ENCODE measurements at places on chromosomes 11 and 22.
A peak's percentile ranks its signal among the peaks of the same experiment; 100 is the strongest.

GRCh38 chr11:94423507-94423906 lies 22.3 kb upstream of the GPR83 start:
- DNase-seq, result no peak

DNA sequence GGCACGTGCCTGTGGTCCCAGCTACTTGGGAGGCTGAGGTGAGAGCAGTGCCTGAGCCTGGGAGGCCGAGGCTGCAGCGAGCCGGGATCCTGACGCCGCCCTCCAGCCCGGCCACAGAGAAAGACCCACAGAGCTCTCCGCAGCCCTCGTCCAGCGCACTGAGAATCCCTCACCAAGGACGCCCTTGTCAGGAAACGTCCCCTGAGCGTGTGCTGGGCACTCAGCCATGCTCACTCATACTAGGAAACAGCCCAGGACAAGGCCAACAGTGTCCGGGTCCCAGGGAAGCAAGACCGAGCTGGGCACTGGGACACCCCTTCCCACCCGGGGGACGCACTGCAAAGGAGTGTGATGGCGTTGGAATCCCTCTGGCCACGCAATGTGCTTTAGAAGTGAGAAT lies 14.5 kb downstream of the DEAF1 start:
- DNase-seq, result no peak

GRCh38 chr11:112211536-112211935 lies 14.7 kb upstream of the PTS start:
- no peak for DNase-seq

- DNase-seq, result no peak
These were observed 632.8 kb upstream of the RAG2 start for GRCh38 chr11:37230865-37231264.

- no peak for DNase-seq
These were observed 25.1 kb upstream of the SCGB1A1 start for GRCh38 chr11:62393735-62394134.

GRCh38 chr11:126328444-126328843 lies 24.6 kb downstream of the DCPS start:
- no peak for DNase-seq

GRCh38 chr11:2772544-2773031 lies 72.8 kb upstream of the KCNQ1OT1 start:
- peak; percentile 27 for DNase-seq

GRCh38 chr11:32386770-32387377 lies 48.5 kb downstream of the WT1 start:
- no peak for DNase-seq

DNA sequence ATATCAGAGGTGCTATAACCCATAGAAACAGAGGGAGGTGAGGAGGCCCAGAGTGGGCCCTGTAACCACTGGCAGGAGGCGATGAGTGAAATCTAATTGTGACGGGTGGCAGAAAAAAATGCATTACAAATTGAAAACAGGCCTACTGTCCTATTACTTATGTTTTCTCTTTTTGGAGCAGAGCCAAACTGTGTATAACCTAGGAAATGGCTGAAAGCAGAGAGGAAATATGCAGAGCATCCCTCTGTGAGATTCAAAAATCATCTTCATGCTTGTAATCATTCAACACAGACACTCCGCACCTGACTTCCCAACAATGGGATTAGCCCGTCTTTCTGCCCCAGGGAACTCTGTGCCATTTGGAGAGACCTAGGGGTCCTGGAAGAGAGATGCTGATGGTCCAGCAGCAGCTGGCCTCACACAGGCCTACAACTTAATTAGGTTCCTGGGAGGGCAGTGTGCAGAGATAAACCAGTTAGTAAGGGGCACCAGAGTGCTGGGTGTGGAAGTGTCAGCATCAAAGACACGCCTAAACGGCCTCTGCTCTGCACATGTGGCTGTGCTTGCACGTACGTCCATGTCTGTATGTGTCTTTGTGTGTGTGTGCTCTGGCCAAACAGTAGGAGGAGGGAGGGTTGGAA lies 41.8 kb downstream of the MAP6 start:
- no peak for DNase-seq

DNA sequence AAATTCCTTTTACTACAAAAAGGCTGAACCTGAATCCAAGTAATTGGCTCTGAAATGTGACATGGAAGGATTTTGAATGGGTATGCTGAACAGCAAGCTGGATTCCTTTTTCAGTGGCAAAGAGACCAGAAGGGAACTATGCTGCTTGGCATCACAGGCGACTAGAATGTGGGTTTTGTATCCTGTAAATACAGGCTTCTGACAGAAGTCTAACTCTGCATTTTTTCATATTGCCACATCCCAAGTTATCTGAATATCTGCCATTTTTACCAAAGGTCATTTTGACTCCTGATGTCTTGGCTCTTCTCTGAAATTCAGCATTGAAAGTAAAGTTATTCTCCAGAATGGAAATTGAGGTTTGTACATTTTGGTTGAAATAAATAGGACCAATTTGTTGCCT lies 145.7 kb downstream of the ARHGAP42 start:
- no peak for DNase-seq

- DNase-seq, result no peak
These were observed 1294.7 kb downstream of the BRD1 start for GRCh38 chr22:48532986-48533385.

GRCh38 chr11:117075186-117075585 lies 23.0 kb downstream of the SIK3 start:
- DNase-seq, result no peak

- DNase-seq, result no peak
These were observed 20.1 kb upstream of the PEX26 start for GRCh38 chr22:18057568-18058209.

DNA sequence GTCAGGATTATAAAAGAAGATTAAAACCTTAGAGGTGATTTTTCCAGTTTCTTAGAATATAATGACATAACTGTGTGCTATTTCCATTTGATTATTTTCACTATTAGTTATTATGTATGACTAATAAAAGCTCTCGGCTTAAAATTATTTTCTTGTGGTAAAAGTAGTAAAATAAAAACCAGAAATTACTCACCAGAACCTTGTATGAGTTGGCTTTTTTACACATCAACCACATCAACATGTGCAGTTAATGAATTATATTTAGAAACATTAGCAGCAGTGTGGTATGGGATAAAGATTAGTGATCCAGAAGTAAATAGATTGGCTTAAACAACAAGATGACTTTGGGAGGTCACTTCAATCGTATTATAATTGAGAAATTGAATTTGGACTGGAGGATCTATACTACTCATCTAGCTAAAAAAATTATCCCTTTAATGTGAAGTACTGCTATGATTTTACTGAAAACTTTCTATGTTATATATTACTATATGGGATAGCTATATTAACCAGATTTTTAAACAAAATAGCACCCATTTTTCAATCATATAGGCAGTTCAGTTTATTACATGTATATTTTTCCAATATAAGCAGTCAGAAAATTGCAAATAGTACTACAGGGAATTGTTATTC lies 2.8 kb upstream of the BCO2 start:
- DNase-seq, result no peak

GRCh38 chr11:100874203-100874602 lies 187.1 kb downstream of the ARHGAP42 start:
- DNase-seq, result no peak

GRCh38 chr22:25475257-25476022 lies 89.0 kb upstream of the GRK3 start:
- no peak for DNase-seq

- no peak for DNase-seq
These were observed 13.9 kb downstream of the ACP2 start for GRCh38 chr11:47234669-47235100.

DNA sequence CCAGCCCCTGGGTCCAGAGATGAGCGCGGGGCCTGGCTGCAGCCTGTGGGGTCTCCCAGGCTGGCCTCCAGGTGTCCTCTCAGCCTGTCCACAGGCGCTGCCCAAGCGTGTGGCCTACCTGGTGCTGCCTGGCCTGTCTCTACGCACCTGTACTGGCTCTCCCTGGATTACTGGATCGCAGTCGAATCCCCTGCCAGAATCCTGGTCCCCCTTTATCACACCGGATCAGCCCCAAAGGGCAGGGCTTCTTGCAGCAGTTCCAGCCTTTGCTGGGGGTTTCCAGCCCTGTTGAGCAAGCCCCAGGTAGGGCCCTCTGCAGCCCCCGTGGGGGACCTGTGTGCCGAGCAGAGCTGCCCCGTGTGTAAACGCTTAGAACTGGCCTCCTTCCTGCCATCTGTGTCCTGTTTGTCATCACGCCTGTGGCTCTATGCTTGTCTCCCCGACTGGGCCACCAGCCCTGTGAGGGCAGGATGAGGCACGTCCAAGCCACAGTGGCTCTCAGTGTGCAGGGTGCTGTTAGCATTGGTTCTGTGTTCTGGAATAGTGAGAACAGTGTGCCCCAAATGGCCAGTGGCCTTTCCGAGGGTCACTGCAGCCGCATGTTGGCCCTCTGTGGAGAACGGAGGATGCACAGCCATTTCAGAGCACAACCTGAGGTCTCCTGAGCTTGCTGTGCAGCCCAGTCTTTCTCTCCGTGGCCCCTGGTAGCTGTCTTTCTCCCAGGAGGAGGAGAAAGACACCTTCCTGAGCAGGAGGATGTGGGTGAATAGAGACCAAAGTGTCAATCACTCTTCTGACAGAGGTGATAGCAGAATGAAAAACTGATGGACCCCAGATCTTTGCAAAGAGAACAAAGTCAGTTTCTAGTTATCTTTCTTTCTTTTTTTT lies 13.9 kb upstream of the TXNRD2 start:
- DNase-seq, result no peak

DNA sequence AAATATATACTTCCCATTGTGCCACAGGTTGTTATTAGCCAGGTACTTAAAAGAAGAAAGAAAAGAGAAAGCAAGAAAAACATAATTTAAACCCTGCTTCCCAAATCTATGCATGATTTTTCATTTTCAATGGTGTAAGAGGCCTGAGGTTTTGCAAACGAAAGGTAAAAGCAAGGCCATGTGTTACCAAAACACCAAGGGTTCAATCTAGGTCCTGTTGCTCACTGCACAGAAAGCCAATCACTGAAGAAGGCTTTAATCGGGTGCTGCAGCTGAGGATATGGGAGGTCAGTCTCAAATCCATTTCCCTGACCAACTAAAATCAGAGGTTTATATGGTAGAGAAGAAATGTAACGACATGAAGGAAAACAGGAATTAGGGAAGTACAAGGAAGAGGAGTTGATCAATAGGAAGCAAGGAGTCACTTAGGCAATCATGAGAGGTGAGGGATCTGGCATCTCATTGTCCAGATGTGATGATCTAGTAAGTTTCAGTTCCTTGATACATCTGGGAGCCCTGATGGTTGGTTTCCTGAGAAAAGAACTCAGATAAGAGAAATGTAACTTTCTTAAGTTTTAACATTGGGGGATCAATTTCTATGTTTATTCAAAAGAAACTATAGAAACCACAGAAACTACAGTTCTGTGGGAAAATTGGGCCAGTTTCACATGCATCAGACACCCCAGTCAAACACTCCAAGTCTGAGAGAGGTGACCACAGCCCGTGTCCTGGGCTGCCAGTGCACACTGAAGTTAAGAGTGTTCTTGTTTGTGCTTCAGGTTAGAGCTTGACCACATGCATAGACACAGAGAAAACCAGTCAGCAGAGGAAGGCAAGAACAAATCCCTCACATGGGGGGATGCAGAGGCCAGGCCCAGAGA lies 18.1 kb upstream of the DKK3 start:
- no peak for DNase-seq

DNA sequence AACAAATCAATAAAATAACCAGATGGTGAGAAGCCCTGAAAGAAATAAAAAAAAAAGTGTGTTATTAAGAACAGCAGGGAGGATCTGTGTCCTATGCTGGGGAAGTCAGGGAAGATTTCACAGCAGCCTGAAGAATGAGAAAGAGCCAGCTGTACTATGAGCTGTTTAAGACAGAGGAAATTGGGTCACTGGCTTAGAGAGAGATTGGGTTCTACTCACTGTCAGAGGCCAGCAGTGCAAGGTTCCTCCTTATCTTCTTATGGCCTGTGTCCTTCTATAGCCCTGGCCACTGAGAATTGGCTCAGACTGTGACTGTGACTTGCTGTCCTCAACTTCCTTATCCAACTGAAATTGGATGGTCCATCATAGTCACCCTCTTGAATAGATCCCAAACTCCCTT lies 54.8 kb upstream of the FDX1 start:
- no peak for DNase-seq

DNA sequence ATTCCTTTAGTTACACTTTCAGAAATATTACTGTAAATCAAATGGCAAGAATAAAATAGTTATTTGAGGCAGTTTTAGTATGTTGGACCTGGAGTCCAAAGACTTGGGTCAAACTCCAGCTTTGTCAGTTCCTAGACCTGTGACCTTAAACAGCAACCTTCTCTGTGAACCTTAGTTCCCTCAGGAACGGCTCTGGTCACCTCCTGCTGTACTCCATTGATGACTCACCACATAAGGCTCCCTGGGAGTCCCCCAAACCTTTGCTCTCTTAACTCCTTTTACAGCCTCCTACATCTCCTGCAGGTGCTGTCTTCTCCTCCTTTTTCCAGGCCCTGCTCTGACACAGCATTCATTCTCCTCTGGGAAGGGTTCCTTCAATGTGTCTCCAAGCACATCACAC lies 29.1 kb downstream of the LIMK2 start:
- DNase-seq, result no peak

GRCh38 chr11:65429724-65430405 lies 7.3 kb downstream of the NEAT1 start:
- no peak for DNase-seq

GRCh38 chr11:1401171-1401445 lies 11.4 kb downstream of the BRSK2 start:
- DNase-seq, result no peak

GRCh38 chr11:64592656-64593055 lies 1.6 kb downstream of the SLC22A12 start:
- DNase-seq, result no peak

GRCh38 chr22:22037229-22037628 lies 54.6 kb upstream of the TOP3B start:
- no peak for DNase-seq

DNA sequence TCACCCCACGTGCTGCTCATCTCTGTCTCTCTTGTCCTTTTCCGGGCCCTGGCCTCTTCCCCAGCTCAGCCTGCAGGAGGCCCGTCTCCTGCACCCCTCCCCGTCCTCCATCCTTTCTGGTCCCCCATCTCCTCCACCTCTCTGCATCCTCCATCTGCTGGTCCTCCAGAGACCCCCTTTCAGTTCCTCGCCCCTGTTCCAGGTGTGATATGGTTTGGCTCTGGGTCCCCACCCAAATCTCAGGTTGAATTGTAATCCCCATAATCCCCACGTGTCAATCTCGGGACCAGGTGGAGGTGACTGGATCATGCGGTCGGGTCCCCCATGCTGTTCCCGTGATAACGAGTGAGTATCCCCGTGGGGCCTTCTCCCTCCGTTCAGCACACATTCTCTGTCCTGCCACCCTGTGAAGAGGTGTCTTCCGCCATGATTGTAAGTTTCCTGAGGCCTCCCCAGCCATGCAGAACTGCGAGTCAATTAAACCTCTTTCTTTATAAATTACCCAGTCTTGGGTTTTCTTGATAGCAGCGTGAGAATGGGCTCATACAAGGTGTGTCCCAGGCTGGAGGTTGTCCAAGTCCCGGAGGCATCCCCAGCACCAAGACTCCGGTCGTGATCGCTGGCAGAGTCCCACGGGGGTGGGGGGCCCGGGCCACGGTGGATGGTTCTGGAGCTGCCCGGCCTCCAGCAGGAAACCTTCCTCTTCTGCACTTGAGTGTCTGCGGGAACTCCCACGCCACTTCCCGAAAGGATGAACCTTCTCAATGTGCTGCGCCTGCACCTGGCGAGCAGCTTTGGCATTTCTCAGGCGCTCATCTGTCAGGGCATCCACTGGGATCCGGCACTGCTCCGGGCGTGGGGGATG lies 29.0 kb upstream of the TOLLIP start:
- no peak for DNase-seq
